Left kidney (tissue), 8 donors: ENCODE measurements at places on chromosomes 2 and 18. TPM values are rescaled to one million over a fixed set of nuclear protein-coding genes. Genes with fewer than 3 reads are reported as not detected.

Gene SH3RF3
- polyA plus RNA-seq = 4.0 TPM

Gene SLC5A7
- 1.3 TPM for polyA plus RNA-seq

DNA sequence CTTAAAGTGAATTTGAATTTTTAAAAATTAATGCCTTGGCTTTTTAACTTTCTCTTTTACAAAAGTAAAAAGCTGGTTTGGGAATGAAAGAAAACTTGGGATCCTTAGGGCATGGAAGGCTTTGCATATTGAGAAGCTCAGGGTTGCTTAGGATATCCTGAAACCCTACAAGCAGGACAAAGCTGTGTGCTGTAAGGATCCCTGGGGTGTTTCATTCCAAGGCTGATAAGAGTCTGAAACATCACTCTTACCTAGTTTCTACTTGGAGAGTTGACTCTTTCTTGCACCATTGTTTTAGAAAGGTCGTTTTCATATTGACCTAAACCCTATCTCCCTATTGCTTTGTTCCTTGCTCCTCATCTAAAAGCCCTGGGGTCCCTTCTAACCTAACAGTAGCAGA, 325.9 kb upstream of the NT5C1B start:
- DNase-seq = no peak

DNA sequence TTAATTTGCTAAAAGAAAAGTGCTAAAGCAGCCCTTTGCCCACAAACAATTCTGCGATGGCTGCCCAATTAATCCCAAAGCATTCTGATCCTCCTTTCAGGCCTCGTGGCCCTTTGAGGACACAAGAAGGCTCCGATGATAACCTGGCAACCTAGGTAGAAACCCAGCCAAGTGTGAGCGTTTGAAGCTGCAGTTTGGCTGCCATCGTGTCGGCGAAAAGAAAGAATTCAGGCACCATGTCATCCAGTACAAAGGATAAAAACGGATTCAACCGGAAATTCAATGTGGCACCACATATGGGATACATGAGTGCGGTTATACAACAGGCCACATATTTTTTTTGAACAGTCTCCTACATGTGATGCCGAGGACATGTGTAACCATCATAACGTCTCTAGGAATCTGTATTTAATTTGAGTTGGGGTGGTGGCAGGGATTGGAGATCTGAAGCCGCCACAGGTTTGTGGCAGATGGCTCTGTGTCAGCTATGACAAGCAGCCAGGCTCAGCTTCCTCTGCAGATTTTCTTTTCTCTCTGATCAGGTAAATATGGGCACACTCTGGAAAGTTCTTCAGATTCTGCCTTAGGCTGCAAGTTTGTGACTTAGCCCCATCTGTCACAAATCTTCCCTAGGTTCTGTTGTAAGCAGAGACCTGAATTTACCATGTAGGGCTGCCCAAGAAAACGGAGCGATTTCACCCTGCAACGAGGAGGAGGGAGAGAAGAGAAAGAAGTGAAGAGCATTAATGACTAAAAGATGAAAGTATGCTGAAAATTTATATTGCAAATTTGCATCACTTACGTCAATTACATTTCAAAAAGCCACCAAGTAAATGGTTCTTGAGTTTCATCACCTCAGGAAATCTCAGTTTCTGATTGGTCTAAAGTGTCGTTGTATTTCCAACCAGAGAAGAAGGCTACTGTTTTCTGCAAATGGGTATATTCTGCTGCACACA, 573.2 kb downstream of the ZEB2 start:
- no peak for DNase-seq

DNA sequence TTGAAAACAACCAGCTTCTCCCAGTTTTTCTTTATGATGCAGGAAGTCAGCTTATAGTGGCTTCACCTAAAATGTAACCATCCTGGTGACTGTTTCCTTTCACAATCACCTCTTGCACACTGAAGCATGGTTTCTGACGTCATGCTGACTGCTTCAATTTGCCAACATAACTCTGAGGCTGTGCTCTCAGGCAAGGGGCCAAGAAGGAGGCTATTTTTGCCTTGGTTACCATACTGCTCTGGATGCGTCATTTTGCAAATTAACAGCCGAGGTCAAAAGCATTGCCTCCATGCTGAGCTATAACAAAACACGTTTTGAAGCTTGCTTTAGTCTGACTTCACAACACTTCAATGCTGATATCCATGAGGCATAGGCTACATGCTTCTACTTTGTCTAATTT, 397.8 kb downstream of the METTL4 start:
- DNase-seq = no peak

DNA sequence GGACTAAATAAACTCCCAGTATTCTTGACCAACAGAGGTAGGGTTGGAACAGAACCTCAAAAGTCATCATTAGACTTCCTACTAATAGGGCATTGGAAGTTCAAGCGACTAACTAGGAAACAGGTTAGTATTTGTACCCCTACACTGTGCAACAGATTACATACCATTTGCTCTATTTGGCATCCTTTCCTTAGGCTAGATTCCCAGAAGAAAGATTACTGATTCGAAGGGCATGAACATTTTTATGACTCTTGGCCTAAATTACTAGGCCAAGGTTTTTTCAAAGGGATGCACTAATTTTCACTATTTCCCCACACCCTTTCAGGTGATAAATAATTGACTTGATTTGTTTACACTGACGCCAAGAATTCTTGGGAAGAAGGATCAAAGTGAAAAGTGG, 104.8 kb upstream of the CYP1B1 start:
- no peak for DNase-seq

- DNase-seq = no peak
These were observed 54.4 kb downstream of the MYO7B start for GRCh38 chr2:127589841-127590240.
